ENCODE measurements at places on chromosomes 16 and 17.

GRCh38 chr17:31155208-31155810 lies 60.5 kb downstream of the NF1 start:
- DNase-seq = no peak

DNA sequence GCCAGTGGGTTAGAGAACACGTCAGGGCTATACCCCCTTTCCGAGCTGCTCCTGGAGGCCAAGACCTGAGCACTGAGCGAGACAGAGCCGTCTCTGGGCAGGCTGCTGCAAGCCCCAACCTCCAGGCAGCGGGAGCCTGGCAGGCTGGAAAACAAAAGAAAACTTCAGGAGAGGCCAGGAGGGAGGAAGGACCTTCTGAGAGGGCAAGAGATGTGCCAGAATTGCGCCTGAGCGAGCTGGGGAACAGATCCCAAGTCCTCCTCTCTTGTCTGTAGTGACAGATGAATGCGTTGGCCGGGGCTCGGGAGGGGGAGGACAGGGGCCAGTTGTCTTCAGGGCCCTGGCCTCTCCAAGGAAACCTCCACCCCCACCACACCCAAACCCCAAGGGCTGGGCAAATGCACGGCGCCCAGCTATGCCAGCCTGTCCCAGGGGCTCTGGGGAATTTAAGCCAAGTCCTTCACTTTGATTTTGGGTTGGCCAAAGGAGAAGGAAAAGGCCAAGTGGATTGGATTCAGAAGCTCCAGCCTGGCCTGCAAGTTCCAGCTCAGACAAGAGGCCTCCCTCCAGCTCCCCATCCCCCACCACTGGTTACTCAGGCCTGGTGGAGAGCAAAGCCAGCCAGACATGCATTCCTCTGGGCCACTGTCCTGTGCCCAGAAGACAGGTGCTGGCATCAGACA lies 18.1 kb downstream of the SDK2 start:
- DNase-seq = no peak

GRCh38 chr16:27108826-27109665 lies 42.3 kb downstream of the C16orf82 start:
- no peak for DNase-seq

- DNase-seq = peak; percentile 30
These were observed 25.6 kb downstream of the ABCC3 start for GRCh38 chr17:50660042-50660886.

DNA sequence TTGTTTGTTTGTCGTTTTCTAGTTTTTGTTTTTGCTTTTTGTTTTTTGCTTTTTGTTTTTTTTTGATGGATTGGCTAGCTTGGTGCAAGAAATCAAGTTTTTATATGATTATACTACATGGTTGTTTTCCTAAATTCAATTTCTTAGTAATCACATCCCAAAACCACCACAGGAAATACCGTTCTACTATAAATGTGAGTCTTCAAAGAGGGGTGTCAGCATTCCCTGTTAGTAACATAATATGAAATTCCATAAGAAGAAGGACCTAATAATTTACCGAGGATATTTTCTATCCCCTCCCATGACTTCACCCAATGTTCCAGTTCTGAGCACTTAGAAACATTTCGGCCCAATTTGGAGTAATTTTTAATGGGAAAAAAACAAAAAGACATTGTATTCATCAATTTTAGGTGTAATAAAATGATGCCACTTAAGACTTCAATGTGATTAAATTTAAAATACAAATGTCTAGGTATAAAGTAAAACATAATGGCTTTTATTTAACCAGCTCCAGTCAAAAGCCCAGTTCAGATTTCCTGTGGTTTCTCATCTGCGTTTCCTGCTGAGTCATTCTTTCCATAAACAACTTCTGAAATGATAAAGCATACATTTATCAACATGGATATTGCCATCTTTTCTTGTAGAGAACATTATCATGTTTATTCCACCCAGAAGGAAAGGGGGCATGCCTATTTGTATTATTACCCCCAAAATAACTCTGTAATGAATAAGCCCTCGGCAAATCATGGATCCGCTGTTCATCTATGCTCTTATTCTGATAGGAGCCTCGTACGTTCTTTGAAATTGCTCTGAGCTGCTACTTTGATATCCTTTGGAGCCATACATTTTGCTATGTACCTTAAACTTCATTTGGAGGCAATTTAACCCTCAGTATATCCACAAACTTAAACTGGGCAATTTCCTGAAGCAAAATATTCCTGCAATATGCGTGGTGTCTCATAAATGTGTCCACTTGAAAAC lies 28.1 kb downstream of the HSBP1 start:
- DNase-seq = no peak

GRCh38 chr17:58345500-58345899 lies 6.5 kb downstream of the SUPT4H1 start:
- DNase-seq = no peak

- DNase-seq = peak; percentile 8
These were observed 10.5 kb downstream of the PDILT start for GRCh38 chr16:20393801-20394577.

- no peak for DNase-seq
These were observed 37.6 kb downstream of the MMD start for GRCh38 chr17:55383771-55384642.

GRCh38 chr16:27539120-27539519 lies 10.6 kb downstream of the GTF3C1 start:
- no peak for DNase-seq

DNA sequence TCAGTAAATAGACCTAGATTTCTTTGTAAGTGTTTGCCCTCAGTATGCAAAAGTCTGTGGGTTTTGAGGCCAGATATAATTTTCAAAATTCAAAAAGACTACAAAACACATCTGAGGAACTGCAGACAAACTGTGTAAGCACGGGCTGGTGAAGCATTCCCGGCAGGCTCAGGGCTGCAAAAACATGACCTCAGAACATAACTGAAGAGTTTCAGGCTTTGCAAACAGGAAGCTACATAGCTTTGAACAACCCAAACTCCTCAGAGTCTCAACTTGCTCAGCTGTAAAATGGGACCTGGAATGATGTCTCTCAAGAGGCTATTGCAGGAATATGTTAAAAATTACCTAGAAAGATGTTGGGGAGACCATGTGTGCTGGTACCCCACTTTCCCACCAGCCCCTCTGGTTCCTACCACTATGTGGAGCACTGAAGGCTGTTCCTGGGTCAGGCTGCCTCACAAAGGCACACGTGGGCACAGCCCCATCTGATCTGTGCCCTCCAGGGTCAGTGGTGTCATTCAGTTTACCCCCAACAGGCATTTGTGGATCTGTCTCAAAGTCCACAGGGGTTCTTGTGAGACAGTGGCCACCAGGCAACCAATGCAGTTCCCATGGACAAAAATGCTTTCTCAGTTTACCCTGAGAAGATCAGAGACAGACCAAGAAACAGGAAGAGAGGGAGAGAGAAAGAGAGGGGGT lies 72.9 kb downstream of the CREBBP start:
- DNase-seq = no peak

DNA sequence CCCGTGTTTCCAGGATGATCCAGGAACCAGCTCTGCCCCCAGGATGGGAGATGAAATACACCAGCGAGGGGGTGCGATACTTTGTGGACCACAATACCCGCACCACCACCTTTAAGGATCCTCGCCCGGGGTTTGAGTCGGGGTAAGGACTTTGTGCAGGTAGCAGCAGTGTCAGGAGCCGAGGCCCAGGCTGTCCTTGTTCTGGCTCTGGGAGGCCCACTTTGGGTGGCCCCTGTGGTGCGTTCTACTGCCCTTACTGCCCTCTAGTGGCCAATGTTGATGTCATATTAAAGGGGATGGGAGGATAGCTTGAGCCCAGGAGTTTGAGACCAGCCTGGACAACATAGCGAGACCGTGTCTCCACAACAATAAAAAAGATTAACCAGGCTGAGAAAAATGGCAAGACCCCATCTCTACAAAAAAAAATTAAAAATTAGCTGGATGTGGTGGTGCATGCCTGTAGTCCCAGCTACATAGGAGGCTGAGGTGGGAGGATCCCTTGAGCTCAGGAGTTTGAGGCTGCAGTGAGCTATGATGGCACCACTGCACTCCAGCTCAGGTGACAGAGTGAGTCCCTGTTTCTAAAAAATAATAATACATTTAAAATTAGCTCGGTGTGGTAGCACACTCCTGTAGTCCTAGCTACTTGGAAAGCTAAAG lies 20.9 kb upstream of the CLEC18A start:
- DNase-seq = no peak

All from NCI-H2029 treated with DMSO at 0.1 percent for 48 hours (cell line).